ENCODE measurements at places on chromosomes 3 and 15.
A peak's percentile ranks its signal among the peaks of the same experiment; 100 is the strongest.

DNA sequence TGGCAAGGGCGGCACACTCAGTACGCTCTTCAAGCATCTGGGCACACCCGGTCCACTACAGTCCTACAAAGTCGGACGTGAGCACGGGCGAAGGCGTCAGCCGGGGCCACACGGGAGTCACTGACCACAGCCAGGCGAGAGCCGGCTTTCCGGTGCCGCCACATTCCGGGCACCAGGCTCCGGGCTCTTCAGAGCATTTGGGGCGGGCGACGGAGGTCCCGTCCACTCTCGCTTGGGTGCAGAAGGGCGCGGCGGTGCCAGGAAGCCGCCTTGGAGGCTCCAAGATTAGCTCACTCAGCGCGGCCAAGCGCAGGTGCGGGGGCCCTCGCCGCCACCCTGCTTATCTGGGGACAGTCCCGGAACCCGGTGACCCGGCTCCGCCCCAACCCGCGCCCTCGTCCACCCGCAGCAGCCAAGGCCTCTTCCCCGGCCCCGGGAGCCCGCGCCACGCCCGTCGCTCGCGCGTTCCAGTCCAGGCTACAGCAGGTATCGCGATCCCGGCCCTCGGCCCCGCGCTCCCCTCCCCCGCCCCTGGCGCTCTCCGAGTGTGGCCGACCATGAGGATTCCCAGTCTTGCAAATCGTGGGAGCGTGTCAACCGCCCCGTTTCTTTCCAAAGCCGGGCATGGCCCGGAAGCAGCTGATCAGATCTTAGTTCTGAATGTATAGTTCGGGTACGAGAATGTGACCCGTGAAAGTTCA lies at the start of gene ADPRH:
Gene ADPRH, plus strand, starts transcription at position 127 of the 701 bp plus-strand sequence. CDS start 2,678 bp downstream, outside the sequence.
- peak within 1 kb of the TSS; percentile 92 for H3K4me3 ChIP-seq
- peak; percentile 23 for DNase-seq
- no peaks in the 10 kb centered on the region for H3K36me3 ChIP-seq
- peaks cover 10% of the 10 kb centered on the region for H3K4me1 ChIP-seq
- H3K27me3 ChIP-seq, result peaks cover 4% of the 10 kb centered on the region
- H3K27ac ChIP-seq, result peak within 1 kb of the TSS; percentile 84

GRCh38 chr3:136070334-136070733 lies 104.8 kb downstream of the PPP2R3A start:
- no peak overlapping the region for H3K4me3 ChIP-seq
- no peak for DNase-seq

GRCh38 chr3:14633819-14634424 lies 17.6 kb upstream of the CCDC174 start:
- H3K27me3 ChIP-seq, result peaks cover 49% of the 10 kb centered on the region
- H3K27ac ChIP-seq, result no peak overlapping the region
- no peaks in the 10 kb centered on the region for H3K36me3 ChIP-seq
- peak; percentile 50 for DNase-seq

- H3K27me3 ChIP-seq, result peaks cover 3% of the 10 kb centered on the region
- no peaks in the 10 kb centered on the region for H3K4me1 ChIP-seq
- no peak overlapping the region for H3K27ac ChIP-seq
- DNase-seq, result no peak
- H3K4me3 ChIP-seq, result no peak overlapping the region
- H3K36me3 ChIP-seq, result no peaks in the 10 kb centered on the region
Measured at GRCh38 chr3:197375001-197375441, 76.6 kb upstream of the DLG1 start.

GRCh38 chr3:185439745-185440466 lies 58.9 kb downstream of the TMEM41A start:
- H3K4me1 ChIP-seq, result peaks cover 3% of the 10 kb centered on the region
- no peak overlapping the region for H3K27ac ChIP-seq
- no peak for DNase-seq
- H3K27me3 ChIP-seq, result peaks cover 8% of the 10 kb centered on the region
- H3K36me3 ChIP-seq, result no peaks in the 10 kb centered on the region
- H3K4me3 ChIP-seq, result no peak overlapping the region

DNA sequence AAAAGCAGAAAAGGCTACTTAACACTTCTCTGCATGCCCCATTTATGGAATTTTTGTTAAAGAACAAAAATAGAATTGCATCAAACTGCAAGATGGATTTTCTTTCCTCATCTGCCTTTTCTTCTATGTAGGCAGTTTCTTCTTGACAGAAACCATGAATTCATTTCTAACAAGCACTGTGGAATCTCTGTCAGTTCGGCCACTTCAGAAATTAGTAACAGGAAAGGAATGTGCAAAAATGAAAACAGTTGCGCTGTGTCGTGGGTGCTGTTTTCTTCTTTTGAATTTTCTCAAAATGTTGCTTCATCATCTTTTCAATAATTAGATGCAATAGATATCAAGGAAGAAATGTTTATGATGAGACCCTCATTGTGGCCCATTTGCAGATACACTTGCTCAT lies 151.6 kb downstream of the FOXB1 start:
- H3K36me3 ChIP-seq, result no peaks in the 10 kb centered on the region
- H3K4me1 ChIP-seq, result no peaks in the 10 kb centered on the region
- peaks cover 29% of the 10 kb centered on the region for H3K27me3 ChIP-seq
- no peak overlapping the region for H3K4me3 ChIP-seq

GRCh38 chr3:71492566-71492965 lies 91.0 kb downstream of the FOXP1 start:
- peak; percentile 82 for DNase-seq
- peaks cover 16% of the 10 kb centered on the region for H3K36me3 ChIP-seq
- no peaks in the 10 kb centered on the region for H3K27me3 ChIP-seq
- peak overlapping the region; percentile 98 for H3K27ac ChIP-seq
- H3K4me1 ChIP-seq, result peaks cover 90% of the 10 kb centered on the region
- H3K4me3 ChIP-seq, result peak overlapping the region; percentile 94

GRCh38 chr3:103787164-103787871 lies 1352.5 kb downstream of the ZPLD1 start:
- no peak for DNase-seq
- no peak overlapping the region for H3K4me3 ChIP-seq
- no peak overlapping the region for H3K27ac ChIP-seq
- H3K27me3 ChIP-seq, result no peaks in the 10 kb centered on the region

DNA sequence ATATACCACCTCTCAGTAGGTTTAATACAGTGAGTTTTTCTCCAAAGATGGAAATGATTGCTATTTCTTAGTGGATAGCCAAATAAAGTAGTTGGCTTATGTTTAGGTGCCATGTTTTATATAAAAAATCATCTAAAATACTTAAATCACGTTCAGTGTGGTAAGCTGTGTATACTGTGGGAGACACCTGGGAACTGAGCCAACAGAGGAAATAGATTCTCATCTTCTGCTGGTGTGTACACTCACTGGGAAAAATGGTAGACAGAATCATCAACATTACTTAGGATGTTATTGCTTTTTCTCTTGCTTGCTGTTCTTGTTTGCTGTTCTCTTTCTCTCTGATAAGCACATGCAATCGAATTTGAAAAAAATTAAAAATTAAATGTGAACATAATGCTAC lies 112.6 kb upstream of the MB21D2 start:
- H3K27me3 ChIP-seq, result no peaks in the 10 kb centered on the region
- no peak overlapping the region for H3K4me3 ChIP-seq
- no peak overlapping the region for H3K27ac ChIP-seq
- DNase-seq, result no peak
- peaks cover 3% of the 10 kb centered on the region for H3K4me1 ChIP-seq

DNA sequence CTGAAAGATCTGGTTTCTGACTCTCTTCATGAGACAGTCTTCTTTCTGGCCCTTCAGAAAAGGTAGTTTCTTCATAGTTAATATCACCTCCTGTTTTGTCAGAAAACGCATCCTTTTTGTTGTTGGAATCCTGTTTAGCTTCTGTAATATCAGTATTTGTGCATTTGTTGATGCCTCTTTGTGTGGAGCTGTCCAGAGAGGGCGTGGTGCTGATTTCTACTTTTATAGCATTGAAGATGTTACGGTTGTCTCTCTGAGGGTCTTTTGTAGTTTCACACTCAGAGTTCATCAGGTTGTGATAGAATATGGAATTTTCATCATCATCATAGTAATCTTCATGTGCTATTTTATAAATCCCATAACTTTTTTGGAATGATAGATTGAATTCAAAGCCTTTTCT lies 8.9 kb downstream of the GPR149 start:
- no peak overlapping the region for H3K4me3 ChIP-seq
- no peak overlapping the region for H3K27ac ChIP-seq

DNA sequence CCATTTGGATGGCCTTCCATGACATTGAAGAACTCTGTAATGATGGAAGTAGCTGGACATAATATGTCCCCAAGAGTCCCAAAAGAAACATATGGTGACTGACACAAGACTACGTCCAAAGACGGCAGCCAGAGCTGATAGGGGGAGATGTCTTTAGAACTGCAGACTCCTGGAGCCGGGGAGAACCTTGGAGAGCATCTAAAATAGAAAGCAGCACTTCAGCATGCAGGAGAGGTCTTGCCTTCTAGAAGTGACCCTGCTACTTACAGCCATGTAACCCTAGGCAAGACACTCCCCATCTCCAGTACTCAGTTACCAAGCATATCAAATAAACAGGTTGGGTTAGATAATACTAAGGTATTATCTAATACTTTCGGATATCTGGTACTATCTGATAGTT lies 143.8 kb upstream of the BCL6 start:
- H3K27ac ChIP-seq, result no peak overlapping the region
- H3K4me3 ChIP-seq, result no peak overlapping the region
- H3K4me1 ChIP-seq, result peaks cover 4% of the 10 kb centered on the region
- H3K36me3 ChIP-seq, result no peaks in the 10 kb centered on the region

- H3K27me3 ChIP-seq, result no peaks in the 10 kb centered on the region
- H3K36me3 ChIP-seq, result peaks cover 7% of the 10 kb centered on the region
- DNase-seq, result no peak
- H3K4me1 ChIP-seq, result no peaks in the 10 kb centered on the region
- no peak overlapping the region for H3K27ac ChIP-seq
Measured at GRCh38 chr3:188077160-188077799, 76.7 kb upstream of the LPP start.

- peaks cover 14% of the 10 kb centered on the region for H3K4me1 ChIP-seq
- no peak overlapping the region for H3K27ac ChIP-seq
Measured at GRCh38 chr15:100108346-100108745, 233.4 kb downstream of the ADAMTS17 start.

DNA sequence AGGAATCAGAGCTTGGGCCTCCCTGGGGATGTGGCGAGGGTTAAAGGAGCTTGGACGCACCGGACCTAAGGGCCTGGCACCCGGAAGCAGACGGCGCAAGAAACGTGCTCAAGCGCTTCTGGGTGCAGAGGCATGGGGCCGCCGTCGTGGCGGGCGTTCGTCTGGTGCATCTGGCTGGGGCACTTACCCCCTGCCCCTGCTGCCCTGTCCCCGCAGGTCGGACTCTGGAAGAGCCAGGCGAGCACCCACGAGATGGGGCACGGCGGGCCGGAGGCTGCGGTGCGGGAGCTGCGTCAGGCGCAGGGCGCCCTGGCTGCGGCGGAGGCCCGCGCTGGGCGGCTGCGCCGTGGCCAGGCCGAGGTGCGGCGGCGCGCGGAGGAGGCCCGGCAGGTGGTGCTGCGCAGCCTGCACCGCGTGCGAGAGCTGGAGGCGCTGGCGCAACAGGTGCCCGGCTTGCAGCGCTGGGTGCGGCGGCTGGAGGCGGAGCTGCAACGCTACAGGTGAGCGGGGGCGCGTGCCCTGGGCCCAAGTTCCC lies 2.5 kb downstream of the EFCC1 start:
- H3K4me3 ChIP-seq, result no peak overlapping the region
- DNase-seq, result peak; percentile 63
- H3K36me3 ChIP-seq, result no peaks in the 10 kb centered on the region
- peaks cover 9% of the 10 kb centered on the region for H3K27me3 ChIP-seq

GRCh38 chr3:99602183-99602582 lies 36.2 kb upstream of the COL8A1 start:
- H3K27ac ChIP-seq, result no peak overlapping the region
- no peaks in the 10 kb centered on the region for H3K4me1 ChIP-seq
- no peaks in the 10 kb centered on the region for H3K27me3 ChIP-seq
- H3K4me3 ChIP-seq, result no peak overlapping the region
- DNase-seq, result no peak
- no peaks in the 10 kb centered on the region for H3K36me3 ChIP-seq

DNA sequence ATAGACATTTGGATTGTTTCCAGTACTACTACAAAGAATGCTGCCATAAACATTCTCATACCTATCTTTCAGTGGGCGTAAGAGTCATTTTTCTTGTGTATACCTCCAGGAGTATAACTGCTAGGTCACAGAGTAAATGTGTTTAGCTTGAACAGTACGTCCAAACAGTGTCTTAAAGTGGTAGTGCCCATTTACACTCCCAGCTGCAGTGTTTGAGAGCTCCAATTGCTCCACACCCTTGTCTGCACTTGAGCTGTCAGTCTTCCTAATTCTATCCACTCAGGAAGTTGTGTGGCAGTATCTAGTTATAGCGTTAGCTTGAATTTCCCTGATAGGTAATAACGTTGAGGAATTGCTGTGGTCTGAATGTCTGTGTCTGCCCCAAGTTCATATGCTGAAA lies 404.7 kb upstream of the PPP2R3A start:
- H3K27me3 ChIP-seq, result peaks cover 2% of the 10 kb centered on the region
- no peak overlapping the region for H3K27ac ChIP-seq
- H3K4me1 ChIP-seq, result no peaks in the 10 kb centered on the region

GRCh38 chr3:65130782-65131181 lies 443.0 kb upstream of the ADAMTS9 start:
- H3K27ac ChIP-seq, result no peak overlapping the region
- H3K36me3 ChIP-seq, result no peaks in the 10 kb centered on the region
- H3K27me3 ChIP-seq, result no peaks in the 10 kb centered on the region
- no peak overlapping the region for H3K4me3 ChIP-seq
- no peaks in the 10 kb centered on the region for H3K4me1 ChIP-seq

GRCh38 chr15:101451846-101452245 lies 37.7 kb downstream of the PCSK6 start:
- peaks cover 17% of the 10 kb centered on the region for H3K4me1 ChIP-seq
- H3K36me3 ChIP-seq, result no peaks in the 10 kb centered on the region
- H3K27me3 ChIP-seq, result peaks cover 54% of the 10 kb centered on the region
- H3K4me3 ChIP-seq, result no peak overlapping the region

DNA sequence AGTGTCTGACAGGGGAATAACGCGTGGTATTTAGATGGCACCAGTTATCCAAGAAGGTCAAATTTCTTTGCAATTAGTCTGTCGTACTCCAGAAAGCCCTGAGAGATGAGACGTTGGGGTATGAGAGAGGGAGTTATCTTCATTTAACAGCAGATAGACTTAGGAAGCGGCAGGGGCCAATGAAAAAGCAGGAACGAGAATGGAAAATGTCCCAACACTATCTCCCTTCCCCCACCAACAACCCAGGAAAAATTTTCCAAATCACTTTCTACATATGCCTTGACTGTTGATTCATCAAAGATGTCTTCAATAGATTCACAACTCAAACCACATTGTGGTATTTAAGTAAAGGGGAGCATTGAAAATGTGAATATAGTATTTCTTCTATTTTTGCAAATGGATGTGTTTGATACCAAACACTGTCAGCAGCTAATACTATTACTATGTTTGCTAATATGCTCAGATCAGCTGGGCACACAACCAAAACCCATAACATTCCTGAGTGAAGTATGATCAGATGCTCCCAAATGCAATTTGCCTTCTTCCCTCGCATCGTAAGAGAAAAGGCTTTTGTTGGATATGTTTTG lies 13.3 kb upstream of the GREM1 start:
- H3K4me3 ChIP-seq, result no peak overlapping the region
- H3K27me3 ChIP-seq, result peaks cover 17% of the 10 kb centered on the region

GRCh38 chr3:139771331-139771730 lies 93.6 kb upstream of the NMNAT3 start:
- H3K27me3 ChIP-seq, result no peaks in the 10 kb centered on the region
- H3K27ac ChIP-seq, result no peak overlapping the region
- H3K36me3 ChIP-seq, result no peaks in the 10 kb centered on the region
- H3K4me3 ChIP-seq, result no peak overlapping the region

- peaks cover 36% of the 10 kb centered on the region for H3K4me1 ChIP-seq
- H3K27me3 ChIP-seq, result no peaks in the 10 kb centered on the region
- H3K27ac ChIP-seq, result no peak overlapping the region
- peak overlapping the region; percentile 97 for H3K4me3 ChIP-seq
- peaks cover 6% of the 10 kb centered on the region for H3K36me3 ChIP-seq
- DNase-seq, result no peak
Measured at GRCh38 chr15:49044002-49044401, 2.2 kb downstream of the SECISBP2L start.
